ENCODE measurements at places on chromosomes 6 and 20.
A peak's percentile ranks its signal among the peaks of the same experiment; 100 is the strongest.

- peak; percentile 76 for DNase-seq
These were observed 21.2 kb upstream of the NFATC2 start for GRCh38 chr20:51563486-51564332.

- DNase-seq, result no peak
These were observed 591.8 kb downstream of the TFAP2B start for GRCh38 chr6:51410453-51410852.

GRCh38 chr6:151007076-151007475, 141.6 kb downstream of the MTHFD1L start:
- no peak for DNase-seq

- no peak for DNase-seq
These were observed 163.6 kb downstream of the LY86 start for GRCh38 chr6:6752129-6752528.

DNA sequence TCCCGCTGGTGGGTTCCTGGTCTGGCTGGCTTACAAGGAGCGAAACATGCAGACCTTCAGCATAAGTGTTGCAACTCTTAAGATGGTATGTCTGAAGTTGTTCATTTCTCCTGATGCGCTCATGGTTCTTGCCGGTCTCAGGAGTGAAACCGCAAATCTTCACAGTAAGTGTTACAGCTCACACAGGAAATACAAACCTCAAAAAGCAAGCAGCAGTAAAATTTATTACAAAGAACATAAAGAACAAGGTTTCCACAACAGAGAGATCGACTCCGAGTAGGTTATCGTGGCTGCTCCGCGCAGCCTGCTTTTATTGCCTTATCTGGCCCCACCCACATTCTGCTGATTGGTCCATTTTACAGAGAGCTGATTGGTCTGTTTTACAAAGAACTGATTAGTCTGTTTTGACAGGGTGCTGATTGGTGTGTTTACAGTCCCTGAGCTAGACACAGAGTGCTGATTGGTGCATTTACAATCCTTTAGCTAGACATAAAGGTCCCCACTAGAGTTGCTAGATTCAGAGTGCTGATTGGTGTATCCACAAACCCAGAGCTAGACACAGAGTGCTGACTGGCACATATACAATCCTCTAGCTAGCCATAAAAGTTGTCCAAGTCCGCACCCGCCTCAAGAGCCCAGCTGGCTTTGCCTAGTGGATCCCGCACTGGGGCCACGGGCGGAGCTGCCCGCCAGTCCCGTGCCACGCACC, 39.2 kb downstream of the TRIM27 start:
- no peak for DNase-seq

DNA sequence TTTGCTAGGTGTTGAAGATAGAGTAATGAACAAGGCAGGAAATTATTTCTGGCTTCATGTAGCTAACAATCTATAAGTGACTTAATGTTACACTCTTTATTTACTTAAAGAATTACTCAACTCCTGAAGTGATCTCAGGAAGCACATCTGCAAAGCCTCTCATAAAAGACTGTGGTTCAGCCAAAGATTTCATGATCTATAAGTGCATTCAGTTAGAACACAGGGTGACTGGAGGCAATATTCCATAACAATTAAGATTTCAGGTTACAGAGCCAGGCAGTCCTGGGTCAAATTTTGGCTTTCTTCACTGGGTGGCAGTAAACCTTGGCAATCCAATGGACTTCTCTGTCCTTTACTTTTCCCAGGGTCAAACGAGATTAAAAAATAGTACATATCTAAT, 204.0 kb downstream of the TPBG start:
- DNase-seq, result no peak

GRCh38 chr6:79385893-79386292, 151.3 kb downstream of the LCA5 start:
- DNase-seq, result no peak

GRCh38 chr6:81895511-81896185, 143.2 kb upstream of the TENT5A start:
- DNase-seq, result no peak

GRCh38 chr6:46651006-46651405, 1.6 kb downstream of the CYP39A1 start:
- DNase-seq, result no peak

DNA sequence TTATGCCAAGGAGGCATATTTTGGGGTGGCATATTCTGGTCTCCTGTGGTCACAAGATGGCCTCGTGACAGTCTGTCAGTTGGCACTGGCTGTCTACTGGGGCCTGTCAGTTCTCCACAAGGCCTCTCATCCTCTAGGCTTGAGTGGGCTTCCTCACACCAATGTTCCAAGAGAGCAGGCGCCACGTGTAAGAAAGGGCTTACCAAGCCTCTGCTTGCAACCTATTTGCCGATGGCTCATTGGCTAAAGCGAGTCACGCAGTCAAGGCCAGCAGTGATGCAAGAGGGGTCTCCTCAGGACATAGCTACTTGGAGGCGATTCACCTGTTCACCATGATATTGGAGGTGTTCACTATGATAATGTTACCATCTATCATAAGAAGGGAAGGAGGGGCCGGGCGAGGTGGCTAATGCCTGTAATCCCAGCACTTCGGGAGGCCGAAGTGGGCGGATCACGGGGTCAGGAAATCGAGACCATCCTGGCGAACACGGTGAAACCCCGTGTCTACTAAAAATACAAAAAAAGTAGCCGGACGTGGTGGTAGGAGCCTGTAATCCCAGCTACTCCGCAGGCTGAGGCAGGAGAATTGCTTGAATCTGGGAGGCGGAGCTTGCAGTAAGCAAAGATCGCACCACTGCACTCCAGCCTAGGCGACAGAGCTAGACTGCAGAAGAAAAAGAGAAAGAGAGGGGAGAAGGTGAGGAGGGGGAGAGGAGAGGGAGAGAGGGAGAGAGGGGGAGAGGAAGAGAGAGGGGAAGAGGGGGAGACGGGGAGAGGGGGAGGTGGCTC, 35.3 kb downstream of the C6orf52 start:
- no peak for DNase-seq

DNA sequence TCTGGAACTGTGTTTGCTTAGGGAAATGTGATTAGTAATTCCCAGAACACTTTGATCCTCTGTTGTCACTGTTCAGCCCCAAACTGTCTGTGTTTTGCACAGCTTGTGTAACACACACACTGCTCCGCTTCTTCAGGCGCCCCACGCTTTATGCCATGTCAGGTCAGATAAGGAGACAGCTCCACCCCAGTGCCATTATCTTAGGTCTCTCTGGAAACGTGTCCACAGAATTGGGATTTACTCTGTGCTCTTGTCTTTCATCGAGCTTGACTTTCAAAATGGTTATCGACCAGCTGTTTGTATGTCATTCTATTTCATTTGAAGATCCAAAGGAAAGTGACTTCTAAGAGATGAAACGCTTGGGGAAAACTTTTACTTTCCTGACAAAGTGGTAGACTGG, 106.4 kb upstream of the SSTR4 start:
- DNase-seq, result no peak

- DNase-seq, result no peak
These were observed 102.8 kb upstream of the JARID2 start for GRCh38 chr6:15143086-15143485.

DNA sequence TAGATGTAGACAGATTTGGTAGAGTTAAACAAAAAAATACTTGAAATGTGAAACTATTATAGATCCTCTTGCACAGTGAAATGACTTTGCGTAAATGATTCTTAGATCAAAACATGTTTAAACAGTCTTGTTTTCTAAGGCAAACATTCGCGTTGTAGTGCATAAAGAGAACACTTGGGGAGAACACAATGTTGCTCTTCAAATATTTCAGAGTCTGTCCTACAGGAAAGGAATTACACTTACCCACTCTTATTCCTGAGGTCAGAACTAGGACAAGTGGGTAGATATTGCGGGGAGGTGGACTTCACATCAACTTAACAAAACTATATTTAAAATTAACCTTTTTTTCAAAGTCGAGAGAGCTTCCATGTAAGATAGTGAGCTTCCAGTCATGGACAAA, 183.5 kb upstream of the PCSK2 start:
- no peak for DNase-seq

- no peak for DNase-seq
These were observed 58.3 kb downstream of the IPCEF1 start for GRCh38 chr6:154298297-154298696.

DNA sequence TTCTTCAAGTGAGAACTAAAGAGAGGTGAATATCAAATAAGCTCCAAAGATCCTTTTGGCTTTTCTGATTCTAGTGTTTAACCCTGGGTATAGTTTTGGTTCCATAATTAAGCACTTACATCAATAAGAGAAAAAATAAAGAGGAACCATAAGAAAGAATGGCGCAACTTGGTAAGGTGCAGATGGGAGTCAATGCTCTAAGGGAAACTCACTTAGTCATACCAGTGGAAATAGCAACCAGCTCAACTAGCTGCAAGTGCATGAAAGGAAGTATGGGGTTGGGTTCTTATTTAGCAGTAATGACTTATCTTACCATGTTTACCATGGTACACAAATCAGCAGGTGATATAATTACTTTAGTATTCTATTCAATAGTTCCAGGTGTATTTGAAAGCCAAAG, 296.5 kb upstream of the RUNX2 start:
- no peak for DNase-seq

- no peak for DNase-seq
These were observed 36.1 kb downstream of the NUS1 start for GRCh38 chr6:117711369-117711768.

DNA sequence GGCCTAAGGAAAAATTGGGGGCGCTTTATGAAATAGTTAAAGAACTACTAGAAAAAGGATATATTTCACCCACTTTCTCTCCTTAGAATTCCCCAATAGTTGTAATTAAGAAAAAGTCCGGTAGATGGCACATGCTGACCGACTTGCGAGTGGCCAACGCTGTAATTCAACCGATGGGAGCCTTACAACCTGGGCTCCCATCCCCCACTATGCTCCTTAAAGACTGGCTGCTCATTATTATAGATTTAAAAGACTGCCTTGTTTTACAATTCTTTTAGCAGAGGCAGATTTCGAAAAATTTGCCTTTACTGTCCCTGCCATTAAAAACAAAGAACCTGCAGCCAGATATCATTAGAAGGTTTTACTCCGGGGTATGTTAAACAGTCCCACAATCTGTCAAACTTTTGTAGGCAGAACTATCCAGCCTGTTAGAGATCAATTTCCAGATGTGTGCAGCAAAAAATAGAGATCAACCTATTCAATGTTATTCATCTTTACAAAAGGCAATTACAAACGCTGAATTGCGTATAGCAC, 58.5 kb upstream of the PRSS16 start:
- no peak for DNase-seq

- no peak for DNase-seq
These were observed 147.5 kb downstream of the PHF3 start for GRCh38 chr6:63783096-63783495.

- DNase-seq, result no peak
These were observed 25.4 kb upstream of the FAM83C start for GRCh38 chr20:35317416-35318210.

DNA sequence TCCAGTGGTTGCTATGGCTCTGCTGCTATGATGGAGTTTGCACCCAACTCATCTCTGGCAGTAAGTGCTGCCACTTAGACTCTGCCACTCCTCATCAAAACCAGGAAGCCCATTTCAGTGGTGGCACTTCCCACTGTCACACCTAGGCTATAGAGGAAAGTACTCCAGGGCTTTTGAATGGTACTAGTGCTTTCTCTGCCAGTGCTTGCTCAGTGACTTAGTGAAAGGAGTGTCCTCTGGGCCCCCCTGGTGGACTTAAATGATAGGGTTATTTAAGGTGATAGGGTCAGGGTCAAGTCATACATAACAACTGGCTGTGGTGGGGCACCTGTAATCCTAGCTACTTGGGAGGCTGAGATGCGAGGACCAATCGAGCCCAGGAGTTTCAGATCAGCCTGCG, 22.8 kb downstream of the FITM2 start:
- no peak for DNase-seq

DNA sequence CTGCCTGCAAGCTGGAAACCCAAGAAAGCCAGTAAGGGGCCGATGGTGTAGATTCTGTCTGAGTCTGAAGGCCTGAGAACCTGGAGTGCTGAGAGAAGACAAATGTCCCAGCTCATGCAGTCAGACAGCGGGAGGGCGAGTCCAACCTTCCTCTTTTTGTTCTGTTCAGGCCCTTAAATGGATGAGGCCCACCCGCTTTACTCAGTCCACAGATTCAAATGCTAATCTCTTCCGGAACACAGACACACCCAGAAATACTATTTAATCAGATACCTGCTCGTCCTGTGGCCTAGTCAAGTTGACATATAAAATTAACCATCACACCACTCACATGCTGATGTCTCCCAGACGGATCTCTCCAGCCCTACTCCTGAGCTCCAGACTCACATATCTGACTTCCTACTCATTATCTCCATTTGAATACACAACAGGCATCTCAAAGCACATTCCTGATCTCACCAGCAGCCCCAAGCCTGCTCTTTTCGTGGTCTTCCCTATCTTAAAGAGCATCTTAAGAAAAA, 26.7 kb upstream of the SRC start:
- DNase-seq, result peak; percentile 9

DNA sequence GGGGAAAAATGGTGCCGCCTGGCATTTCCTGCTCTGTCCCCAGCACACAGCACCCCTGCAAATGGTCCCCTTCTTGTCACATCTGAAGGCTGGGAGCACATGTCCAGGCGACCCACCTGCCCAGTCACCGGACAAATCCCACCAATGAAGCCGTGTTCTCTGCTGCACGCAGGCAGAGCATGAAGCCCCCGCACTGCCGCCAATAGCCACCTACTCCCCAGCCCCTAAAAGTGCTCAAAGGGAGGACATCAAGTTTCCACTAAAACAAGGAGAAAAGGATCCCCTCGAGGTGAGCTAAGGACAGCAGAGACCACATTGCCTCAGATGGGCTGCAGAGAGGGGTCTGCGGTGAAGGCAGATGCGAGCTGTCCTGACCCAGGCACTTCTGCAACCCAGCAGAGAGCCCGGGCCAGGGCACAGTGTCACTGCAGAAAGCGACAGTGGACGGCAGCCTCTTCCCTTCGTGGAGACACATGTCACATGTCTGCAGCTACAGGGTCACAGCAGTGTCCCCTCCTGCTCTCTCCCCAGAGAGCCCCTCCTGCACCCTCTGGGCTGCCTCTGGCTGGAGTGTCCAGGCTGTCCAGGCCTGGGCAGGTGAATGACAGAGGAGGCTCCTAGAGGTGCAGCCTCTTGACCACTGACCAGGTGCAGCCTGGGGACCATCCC, 221.5 kb downstream of the PREX1 start:
- peak; percentile 54 for DNase-seq

DNA sequence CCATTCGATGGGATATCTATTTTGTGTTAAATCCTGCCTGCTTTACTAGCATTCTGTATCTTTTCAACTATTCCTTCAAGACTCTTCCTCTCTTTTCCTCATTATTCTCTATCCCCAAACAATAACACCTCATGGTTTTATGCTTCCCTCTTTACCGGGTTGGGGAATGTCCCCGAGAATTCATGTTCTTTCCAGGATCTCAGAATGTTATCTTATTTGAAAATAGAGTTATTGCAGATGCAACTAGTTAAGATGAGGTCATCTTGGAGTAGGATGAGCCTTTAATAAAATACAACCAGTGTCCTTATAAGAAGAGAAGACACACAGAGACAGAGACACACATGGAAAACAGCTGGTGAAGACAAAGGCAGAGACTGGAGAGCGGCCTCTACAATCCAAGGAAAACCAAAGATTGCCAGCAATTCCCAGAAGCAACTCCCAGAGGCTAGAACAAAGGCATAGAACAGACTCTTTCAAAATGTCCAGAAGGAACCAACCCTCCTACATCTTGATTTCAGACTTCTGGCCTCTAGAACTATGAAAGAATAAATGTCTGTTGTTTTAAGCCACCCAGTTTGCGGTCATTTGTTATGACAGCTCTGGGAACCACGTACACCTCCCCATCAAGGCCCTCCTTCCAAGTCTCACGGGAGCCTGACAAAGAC, 126.8 kb upstream of the TNFAIP3 start:
- DNase-seq, result no peak
